Activated naive CD4-positive, alpha-beta T cell treated with anti-CD3 and anti-CD28 coated beads for 36 hours (primary cell): ENCODE measurements at places on chromosomes 11 and 22.

DNA sequence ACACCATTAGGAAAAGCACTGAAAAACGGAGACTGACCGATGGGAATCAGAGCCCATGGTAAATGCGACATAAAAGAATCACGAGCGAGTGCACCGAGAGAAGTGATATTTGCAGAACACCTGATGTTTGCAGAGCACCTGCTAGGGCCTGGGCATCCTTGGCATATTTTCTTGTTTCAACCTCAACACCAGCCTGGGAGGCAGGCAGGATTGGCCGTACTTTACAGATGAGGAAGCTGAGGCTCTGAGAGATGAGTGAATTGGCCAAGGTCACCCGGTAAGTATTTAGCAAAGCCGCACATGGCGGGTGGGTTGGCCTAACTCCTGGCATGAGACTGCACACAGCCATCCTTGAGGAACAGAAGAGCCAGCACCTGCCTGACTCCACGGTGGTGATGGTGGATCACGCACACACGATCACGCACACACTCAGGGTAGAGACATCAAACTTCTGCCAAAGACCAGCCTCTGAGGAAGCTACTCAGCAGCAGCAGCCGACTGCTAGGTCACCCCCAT is 21.6 kb upstream of the CHADL start:
- no peak overlapping the region for H3K27ac ChIP-seq
- peaks cover 6% of the 10 kb centered on the region for H3K4me1 ChIP-seq
- no peak overlapping the region for H3K4me3 ChIP-seq
- H3K36me3 ChIP-seq, result peaks cover 42% of the 10 kb centered on the region
- no peak for DNase-seq

DNA sequence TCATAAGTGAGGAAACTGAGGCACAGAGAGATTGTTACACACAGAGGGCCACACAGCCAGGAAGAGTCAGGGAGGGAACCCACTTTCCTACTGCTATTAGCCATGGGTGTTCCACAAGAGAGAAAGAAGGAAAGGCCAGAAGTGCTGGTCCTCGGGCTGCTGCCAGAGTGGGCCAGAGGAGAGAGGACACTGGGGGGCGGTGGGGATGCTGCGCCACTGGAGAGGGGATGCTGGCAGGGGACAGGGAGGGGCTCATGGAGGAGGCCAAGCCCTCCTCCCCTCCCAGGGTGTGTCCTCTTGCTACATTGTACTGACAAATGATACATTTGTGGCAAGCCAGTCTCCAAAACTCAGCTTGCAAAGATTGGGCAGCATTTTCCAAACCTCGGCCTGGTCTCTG is 9.9 kb downstream of the IL10RA start:
- peaks cover 53% of the 10 kb centered on the region for H3K4me1 ChIP-seq
- H3K36me3 ChIP-seq, result peaks cover 44% of the 10 kb centered on the region
- DNase-seq, result peak; percentile 2
- no peak overlapping the region for H3K27ac ChIP-seq

DNA sequence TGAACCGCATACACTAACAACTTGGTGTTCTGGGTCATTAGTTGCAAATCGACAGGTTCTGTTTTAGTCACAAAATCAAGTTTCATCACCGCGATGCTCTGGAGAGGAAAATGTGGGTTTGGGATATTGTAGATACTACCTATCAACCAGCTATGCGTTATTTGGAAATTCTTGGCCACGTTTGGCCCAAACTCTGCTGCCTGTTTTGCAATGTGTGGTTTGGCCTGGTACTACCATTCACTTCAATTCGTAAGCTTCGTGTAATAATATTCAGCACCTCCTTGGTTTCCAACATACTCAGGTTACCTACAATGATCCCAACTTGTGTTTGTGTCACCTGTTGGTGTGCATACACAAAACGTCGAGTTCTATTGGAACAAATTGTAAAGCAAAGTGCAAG is 16.2 kb upstream of the ACER3 start:
- no peaks in the 10 kb centered on the region for H3K4me1 ChIP-seq
- no peaks in the 10 kb centered on the region for H3K36me3 ChIP-seq
- no peak for DNase-seq
- H3K27me3 ChIP-seq, result peaks cover 26% of the 10 kb centered on the region
- H3K27ac ChIP-seq, result no peak overlapping the region

DNA sequence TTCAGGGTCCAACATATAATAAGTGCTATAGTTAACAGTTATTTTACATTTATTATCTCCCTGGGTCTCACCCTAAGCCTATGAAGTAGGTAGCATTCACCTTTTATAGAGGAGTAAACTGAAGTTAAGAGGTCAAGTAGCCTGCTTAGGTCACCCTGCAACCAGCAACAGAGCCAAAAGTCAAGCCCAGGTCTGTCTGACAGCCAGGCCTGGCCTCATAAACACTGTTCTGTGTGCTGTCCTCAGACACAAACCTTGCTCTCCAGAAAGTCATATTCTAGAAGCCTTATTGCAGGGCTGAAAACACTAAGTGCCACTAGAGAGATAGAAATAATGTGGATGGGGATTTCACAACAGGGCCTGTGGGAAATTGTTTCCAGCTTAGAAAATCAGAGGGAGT is 59.3 kb downstream of the BDNF start:
- no peak overlapping the region for H3K4me3 ChIP-seq
- H3K4me1 ChIP-seq, result no peaks in the 10 kb centered on the region

GRCh38 chr11:21554284-21554683 is 638.6 kb upstream of the ANO5 start:
- no peaks in the 10 kb centered on the region for H3K4me1 ChIP-seq
- H3K27me3 ChIP-seq, result no peaks in the 10 kb centered on the region
- no peak overlapping the region for H3K27ac ChIP-seq
- DNase-seq, result no peak
- no peaks in the 10 kb centered on the region for H3K36me3 ChIP-seq

GRCh38 chr22:50544078-50544745 is 1.5 kb upstream of the KLHDC7B start:
- peaks cover 60% of the 10 kb centered on the region for H3K4me1 ChIP-seq
- H3K27ac ChIP-seq, result peak overlapping the region; percentile 72

- DNase-seq, result peak; percentile 12
- no peaks in the 10 kb centered on the region for H3K27me3 ChIP-seq
- no peak overlapping the region for H3K27ac ChIP-seq
Measured at GRCh38 chr11:129333873-129334272, 41.8 kb upstream of the BARX2 start.

GRCh38 chr11:10314199-10315072 is 9.6 kb downstream of the ADM start:
- no peaks in the 10 kb centered on the region for H3K4me1 ChIP-seq
- H3K27me3 ChIP-seq, result peaks cover 4% of the 10 kb centered on the region
- H3K27ac ChIP-seq, result no peak overlapping the region
- DNase-seq, result peak; percentile 19

DNA sequence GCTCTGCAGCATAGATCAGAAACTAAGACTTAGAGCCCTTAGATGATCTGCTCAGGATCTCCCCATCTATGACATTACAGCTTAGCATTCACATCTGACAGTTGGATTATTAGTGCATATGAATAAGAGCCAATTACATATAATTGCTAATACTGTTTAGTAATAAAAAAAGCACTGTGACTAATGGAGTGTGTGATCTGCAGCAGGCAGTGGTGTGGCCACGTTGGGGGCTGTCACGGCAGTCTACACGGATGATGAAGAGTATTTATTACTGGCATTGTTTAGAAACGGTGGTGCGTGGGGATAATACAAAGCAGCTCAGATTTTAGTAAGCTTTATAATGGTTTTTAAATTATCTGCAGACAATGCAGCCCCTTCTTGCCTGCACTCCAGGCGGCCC is 93.5 kb upstream of the TIMP3 start:
- no peak overlapping the region for H3K4me3 ChIP-seq
- DNase-seq, result no peak
- H3K36me3 ChIP-seq, result no peaks in the 10 kb centered on the region

- no peak overlapping the region for H3K4me3 ChIP-seq
- no peak overlapping the region for H3K27ac ChIP-seq
- no peak for DNase-seq
- no peaks in the 10 kb centered on the region for H3K4me1 ChIP-seq
Measured at GRCh38 chr11:93993747-93994146, 27.4 kb upstream of the HEPHL1 start.

DNA sequence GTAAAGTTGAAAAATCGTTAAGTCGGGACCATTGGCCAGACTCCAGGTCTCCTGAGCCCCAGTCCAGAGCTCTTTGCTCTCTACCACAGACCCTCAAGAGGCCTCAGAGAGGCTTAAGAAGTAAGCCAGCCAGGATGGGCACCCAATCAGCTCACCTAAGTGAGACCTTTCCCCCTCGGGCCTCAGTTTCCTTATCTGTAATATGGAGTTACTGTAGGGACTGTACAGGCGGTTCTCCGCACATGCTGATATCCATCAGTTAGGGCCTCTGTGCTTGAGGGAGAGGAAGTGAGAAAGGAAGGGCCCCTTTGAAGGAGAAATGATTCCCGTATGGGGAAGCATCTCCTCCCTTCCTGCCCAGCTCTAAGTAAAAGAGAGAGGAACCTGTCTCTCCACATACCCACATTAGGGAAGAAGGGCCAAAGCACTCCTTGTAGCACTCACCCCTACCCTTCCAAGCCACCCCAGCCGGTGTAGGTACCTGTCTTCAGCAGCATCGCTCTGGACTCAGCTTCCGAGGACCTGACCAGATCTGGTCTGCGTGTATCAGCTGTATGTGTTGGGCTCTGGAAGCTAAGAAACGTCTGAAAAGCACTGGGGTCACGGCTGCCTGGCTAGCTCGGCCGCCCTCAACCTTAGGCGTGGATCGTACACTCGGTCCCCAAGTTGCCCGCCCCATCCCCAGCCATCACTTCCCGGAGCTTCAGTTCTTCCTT is 653 bp downstream of the NAGA start:
- peak overlapping the region; percentile 66 for H3K27ac ChIP-seq
- H3K4me3 ChIP-seq, result peak overlapping the region; percentile 87
- peaks cover 32% of the 10 kb centered on the region for H3K4me1 ChIP-seq
- no peaks in the 10 kb centered on the region for H3K27me3 ChIP-seq

GRCh38 chr11:110857892-110858546 is 145.8 kb upstream of the ARHGAP20 start:
- no peak overlapping the region for H3K4me3 ChIP-seq
- H3K27me3 ChIP-seq, result peaks cover 1% of the 10 kb centered on the region
- DNase-seq, result no peak
- no peaks in the 10 kb centered on the region for H3K36me3 ChIP-seq

- peaks cover 33% of the 10 kb centered on the region for H3K4me1 ChIP-seq
- peak overlapping the region; percentile 78 for H3K4me3 ChIP-seq
- no peaks in the 10 kb centered on the region for H3K27me3 ChIP-seq
Measured at GRCh38 chr11:33735271-33736147, 714 bp downstream of the CD59 start.

GRCh38 chr22:23522623-23523251 is 57.4 kb downstream of the IGLL1 start:
- no peak overlapping the region for H3K27ac ChIP-seq
- no peak overlapping the region for H3K4me3 ChIP-seq
- H3K4me1 ChIP-seq, result peaks cover 3% of the 10 kb centered on the region
- no peak for DNase-seq

DNA sequence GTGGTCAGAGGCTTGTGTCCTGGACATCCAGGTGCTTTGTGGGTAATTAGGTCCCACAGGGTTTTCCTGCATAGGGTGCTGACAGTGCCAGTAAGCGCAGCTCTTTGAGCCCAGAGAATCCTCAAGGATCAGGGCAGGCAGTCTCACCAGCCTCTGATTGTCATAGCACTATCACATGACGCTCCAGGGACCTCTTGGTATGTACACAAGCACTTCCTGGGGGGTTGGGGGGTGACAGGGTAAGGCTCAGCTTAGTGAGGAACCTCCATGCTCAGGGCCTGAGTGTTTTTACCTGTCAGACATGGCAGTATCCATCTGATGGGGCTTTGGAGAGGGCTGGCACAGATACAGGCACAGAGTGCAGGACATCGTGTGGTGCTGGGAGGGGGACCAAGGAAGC is 27.9 kb upstream of the SUSD2 start:
- no peaks in the 10 kb centered on the region for H3K27me3 ChIP-seq
- no peak overlapping the region for H3K4me3 ChIP-seq
- H3K4me1 ChIP-seq, result peaks cover 61% of the 10 kb centered on the region
- peak; percentile 66 for DNase-seq
- H3K27ac ChIP-seq, result peak overlapping the region; percentile 64
- peaks cover 4% of the 10 kb centered on the region for H3K36me3 ChIP-seq

GRCh38 chr11:11476499-11476898 is 123.4 kb upstream of the CSNK2A3 start:
- no peaks in the 10 kb centered on the region for H3K4me1 ChIP-seq
- H3K27me3 ChIP-seq, result no peaks in the 10 kb centered on the region
- H3K4me3 ChIP-seq, result no peak overlapping the region
- DNase-seq, result no peak
- no peaks in the 10 kb centered on the region for H3K36me3 ChIP-seq

DNA sequence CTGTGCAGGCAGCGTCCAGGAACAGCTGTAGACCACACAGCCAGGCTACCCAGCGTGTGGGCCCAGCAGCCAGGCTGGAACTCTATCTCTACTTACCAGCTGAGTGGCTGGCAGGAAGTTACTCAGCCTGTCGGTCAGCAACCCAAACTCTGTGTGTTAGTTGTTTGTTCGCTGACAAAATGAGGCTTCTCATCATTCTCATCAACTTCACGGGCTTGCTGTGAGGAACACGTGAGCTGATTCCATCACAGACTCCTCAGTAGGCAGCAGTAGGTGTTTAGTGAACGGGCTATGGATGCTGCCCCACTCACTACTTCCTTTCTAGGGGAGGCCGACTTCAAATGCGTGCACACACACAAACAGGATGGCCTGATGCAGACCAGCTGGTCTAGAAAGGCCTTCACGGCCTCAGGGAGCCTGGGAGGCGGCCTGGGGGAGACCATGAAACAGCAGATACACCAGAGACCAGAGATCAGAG is 830 bp upstream of the SPDYC start:
- peaks cover 2% of the 10 kb centered on the region for H3K4me1 ChIP-seq
- H3K4me3 ChIP-seq, result no peak overlapping the region
- peak overlapping the region; percentile 57 for H3K27ac ChIP-seq
- H3K36me3 ChIP-seq, result no peaks in the 10 kb centered on the region

DNA sequence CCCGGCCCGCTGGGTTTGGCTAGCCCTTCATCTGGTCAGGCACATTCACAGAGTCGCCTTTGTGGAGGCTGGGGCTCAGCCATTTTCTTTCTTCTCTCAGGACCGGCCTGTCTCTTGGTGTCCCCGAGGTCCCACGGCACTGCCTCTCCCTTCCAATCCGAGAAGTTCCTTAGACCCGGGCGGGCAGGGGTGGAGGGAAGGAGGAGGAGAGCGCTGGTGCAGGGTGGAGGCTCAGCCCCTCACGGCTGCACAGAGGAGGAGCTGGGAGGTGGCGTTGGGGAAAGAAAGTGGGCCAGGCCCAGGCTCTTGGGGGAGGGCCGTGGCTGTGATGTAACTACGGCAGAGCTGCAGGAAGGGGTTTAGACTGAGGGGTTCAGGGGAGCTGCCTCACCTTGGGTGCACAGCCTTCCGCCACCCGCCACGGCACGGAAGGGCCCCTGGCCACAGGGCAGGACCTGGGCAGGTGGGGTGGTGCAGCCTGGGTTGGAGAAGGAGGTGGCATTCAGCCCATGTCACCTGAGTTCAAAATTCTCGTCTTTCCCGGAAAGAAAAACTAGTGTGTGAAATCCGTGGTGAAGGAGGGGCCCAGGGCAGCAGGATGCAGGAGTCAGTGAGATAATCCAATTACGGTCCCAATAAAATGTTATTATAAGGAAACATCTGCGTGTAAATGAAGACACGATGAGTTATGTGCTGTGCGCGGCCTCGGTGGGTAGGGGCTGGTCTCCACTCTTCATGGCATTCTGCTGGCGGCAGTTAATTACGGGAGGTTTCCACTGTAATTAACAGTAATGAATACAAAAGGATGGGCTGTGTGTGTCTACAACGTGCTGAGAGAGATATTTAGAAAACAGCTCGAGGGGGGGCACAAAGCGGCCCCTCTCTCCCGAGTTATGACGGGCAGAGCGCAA is 1.7 kb downstream of the BRSK2 start:
- no peak for DNase-seq
- peaks cover 1% of the 10 kb centered on the region for H3K4me1 ChIP-seq
- H3K27me3 ChIP-seq, result peaks cover 21% of the 10 kb centered on the region
- no peak overlapping the region for H3K27ac ChIP-seq
- H3K36me3 ChIP-seq, result no peaks in the 10 kb centered on the region
- peak overlapping the region; percentile 38 for H3K4me3 ChIP-seq
